ENCODE measurements at places on chromosomes 7 and 10.

- DNase-seq = no peak
Observed at GRCh38 chr10:47218803-47219202, 81.2 kb upstream of the GDF10 start.

GRCh38 chr10:80187060-80187459 is 18.3 kb downstream of the ANXA11 start:
- no peak for DNase-seq

GRCh38 chr7:112160771-112161150 is 45.4 kb downstream of the DOCK4 start:
- no peak for DNase-seq

GRCh38 chr10:17335065-17335464 is 107.0 kb downstream of the VIM start:
- peak; percentile 29 for DNase-seq

DNA sequence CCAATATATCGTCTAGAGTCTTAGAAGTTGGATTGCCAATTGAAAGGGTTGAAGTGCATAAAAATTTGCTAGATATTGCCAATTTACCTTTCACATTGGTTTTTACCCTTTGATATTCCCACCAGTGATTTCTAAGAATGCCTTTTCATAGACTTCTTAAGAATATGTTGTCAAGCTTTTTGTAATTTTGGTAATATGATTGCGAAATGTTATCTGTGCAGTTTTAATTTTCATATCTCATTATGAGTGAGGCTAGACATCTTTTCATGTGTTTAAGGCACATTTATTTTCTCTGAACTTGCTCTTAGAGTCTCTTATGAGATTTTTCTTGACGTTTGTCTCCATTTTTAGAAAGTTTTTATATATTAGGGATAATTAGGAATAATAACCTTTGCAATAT is 567.2 kb downstream of the CCSER2 start:
- no peak for DNase-seq

DNA sequence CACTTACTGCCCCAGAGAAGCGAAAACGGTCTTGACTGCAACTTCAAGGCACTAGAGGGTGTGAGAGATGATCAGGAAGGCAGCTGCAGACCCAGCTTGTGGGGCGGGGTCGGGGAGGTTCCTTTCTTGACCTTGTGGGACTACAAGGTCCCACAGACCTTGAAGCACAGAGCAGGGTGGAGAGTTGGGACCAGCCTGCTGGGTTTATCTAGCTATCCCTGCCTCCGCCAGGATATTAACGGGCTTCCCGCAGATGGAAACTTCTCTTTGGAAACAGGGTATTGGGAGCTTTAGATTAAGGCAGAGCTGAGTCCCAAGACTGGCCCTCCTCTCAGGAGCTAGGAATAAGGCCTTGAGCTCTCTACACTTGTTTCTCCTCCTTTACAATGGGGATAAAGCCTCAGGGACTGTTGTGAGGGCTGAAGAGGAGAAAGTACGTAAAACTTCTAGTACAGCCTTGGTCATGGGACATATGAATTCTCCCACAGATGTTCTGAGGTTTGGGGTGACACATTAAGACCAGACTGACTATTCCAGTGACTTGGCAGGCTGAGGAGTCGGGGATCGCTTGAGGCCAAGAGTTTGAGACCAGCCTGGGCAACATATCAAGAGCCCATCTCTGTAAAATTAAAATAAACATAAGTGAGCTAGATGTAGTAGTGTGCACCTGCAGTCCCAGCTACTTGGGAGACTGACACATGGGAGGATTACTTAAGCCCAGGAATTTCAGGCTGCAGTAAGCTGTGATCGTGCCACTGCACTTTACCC is 153.2 kb downstream of the CDH23 start:
- DNase-seq = no peak

DNA sequence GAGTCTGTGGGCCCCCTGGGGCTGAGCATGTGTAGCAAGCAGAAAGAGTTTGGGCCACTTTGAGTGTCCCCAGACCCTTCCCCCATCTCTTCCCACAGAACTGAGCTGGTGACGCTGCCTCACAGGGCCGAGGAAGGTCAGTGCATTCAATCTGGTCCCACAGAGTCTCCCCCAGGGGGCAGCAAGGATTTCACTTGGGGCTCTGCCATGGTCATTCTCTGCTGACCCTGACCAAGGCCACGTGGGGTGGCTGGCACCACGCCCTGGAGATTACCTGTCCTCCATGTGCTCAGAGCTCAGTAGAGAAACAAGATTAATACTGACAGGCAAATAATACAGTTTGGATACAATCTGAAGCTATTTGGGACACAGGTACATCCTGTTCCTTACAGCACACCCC is 30.2 kb downstream of the ADRA2A start:
- no peak for DNase-seq

GRCh38 chr10:117627561-117627960 is 85.0 kb downstream of the EMX2 start:
- DNase-seq = no peak

- DNase-seq = no peak
Observed at GRCh38 chr7:158470336-158470735, 117.3 kb downstream of the PTPRN2 start.

GRCh38 chr10:88150339-88150738 is 286.9 kb downstream of the PTEN start:
- DNase-seq = peak; percentile 92

DNA sequence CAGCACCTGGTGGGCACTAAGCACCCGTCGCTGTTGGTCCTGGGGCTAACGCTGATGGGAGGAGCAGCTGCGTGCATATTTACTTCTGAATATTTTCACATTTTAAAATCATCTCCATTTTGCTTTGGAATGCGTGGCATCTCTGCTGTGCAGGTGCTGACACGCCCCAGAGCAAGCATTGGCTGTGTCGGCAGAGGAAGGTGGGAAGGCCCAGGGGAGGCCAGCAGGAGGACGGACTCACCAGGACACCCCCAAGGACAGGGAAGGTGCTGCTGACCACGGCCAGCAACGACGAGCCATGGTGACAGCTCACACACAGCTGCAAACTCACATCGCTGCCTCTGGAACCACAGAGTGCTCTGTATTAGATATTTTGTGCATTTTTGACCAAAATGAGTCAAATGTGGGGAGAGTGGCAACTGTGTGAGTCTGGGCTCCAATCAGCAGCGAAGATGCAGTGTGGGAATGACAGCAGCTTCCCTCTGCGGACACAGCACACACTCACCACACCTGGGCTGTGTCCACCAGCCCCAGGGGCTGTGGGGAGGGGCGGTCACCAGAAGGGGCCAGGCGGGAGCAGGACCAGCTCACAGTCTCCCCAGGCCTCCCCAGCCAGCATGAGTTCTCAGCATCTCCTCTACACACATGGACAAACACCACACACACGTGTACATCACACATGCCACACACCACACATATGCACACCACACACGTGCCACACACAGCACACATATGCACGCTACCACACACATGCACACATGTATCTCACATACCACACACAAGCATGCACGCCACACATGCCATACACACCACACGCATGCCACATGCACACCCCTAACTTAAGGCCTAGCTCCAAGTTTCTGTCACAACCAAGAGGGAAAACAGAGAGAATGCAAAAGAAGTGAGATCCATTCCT is 58.2 kb downstream of the PTPRN2 start:
- no peak for DNase-seq

DNA sequence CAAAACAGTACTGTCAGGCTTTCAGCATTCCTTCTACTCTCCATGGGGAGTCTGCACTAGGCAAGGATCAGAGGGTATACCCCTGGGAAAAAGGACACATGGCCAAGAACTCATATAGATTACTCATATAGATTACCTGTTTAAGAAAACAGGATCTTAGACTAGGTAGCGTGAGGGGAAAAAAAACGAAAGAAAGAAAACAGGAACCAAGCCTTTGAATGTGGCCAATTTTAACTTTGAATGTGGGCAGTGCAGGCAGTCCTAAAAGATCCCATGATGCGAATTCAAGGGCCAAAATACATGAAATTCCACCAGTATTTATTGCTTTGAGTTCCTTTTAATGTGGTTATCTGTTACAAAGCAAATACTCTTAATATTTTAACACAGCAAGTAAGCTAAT is 108.6 kb upstream of the TAC1 start:
- no peak for DNase-seq

- no peak for DNase-seq
Observed at GRCh38 chr7:2468227-2468626, 8.0 kb downstream of the GRIFIN start.

GRCh38 chr10:114402871-114403540 is 1.3 kb downstream of the AFAP1L2 start:
- DNase-seq = no peak

DNA sequence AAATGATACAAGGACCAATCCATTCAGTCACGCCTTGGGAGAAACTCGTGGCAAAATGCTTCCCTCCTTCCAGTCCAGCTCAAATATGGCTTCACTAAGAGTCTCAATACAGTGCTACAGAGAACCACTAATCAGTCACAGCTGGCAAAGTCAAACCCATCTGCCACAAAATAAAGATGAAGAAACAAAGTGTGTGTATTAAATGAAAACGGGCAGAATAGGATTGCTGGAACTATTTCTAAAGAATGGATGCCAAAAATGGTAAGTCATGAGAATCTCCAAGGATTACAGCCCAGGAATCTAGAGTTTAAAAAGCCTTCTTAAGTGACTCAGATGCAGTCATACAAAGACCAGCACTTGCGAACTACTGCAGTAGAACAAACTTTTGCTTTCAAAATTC is 61.9 kb downstream of the CACUL1 start:
- DNase-seq = peak; percentile 57

GRCh38 chr7:108723381-108723814 is 153.7 kb downstream of the DNAJB9 start:
- DNase-seq = no peak

DNA sequence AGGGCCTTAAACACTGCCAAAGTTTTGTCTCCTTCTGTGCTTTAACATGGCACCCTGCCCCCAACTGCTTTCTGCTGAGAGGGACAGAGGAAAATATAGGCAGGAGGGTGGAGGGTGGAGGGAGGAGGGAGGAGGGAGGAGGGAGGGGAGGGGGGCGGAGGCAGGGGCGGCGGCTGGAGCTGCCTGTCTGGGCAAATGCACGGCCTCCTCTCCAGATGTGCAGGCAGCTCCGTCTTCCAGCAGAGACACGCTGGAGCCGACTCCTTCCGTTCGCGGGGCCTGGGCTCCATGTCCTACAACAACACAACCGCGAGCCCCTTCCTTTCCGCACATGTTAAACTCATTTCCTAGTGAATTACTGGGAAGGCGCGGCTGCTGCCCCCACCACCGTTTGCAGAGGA is 14.2 kb downstream of the EBF3 start:
- no peak for DNase-seq

GRCh38 chr10:26486990-26487850 is 49.1 kb downstream of the APBB1IP start:
- DNase-seq = peak; percentile 98

- DNase-seq = no peak
Observed at GRCh38 chr10:120996456-120997034, 145.4 kb downstream of the WDR11 start.

DNA sequence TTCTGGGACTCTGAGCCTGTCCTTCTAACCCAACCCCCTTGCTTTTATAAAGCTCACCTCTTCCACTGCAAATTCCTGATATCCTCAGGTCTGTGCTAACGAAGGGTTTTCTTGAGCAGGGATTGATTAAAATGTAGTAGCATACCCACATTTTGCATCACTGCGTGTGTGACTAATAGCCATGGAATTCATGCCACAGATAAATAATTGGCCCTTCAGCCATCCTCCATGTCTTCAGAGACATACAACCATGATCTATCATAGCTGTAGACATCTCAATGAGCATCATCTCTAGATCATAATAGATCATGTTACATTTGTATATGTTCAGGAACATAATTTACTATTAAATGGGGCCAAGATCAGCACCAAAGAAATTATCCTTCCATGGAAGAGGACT is 990.3 kb downstream of the KCNMA1 start:
- DNase-seq = peak; percentile 67

DNA sequence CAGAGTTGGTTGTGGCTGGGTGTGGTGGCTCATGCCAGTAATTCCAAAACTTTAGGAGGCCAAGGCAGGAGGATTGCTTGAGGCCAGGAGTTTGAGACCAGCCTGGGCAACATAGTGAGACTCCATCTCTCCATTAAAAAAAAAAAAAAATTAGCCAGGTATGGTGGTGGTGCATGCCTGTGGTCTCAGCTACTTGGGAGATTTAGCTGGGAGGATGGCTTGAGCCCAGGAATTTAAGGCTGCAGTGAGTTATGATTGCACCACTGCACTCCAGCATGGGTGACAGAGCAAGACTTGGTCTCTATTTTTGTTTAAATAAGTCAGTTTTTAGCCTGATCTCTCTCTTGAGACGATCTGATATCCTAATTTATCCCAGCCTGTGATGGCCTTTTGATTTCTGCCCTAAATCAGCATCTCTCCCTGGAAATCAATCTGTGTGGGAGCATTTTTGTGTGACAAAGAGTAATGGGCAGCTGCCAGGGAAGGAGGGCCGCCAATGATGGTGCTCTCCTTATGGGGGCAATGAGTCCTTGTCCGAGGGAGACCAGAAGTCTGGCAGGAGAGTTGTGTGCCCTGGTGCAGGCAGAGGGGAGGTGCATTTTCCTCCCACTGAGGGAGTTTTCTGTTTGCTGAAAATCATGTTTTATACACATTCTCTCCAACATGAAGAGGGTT is 111.0 kb downstream of the NRP1 start:
- DNase-seq = no peak

GRCh38 chr10:6771331-6771730 is 191.3 kb upstream of the PRKCQ start:
- DNase-seq = no peak

GRCh38 chr7:4484545-4484944 is 197.6 kb upstream of the FOXK1 start:
- no peak for DNase-seq

GRCh38 chr7:110209884-110210283 is 881.0 kb upstream of the LRRN3 start:
- no peak for DNase-seq

GRCh38 chr7:151851782-151852181 is 25.1 kb downstream of the PRKAG2 start:
- no peak for DNase-seq

- no peak for DNase-seq
Observed at GRCh38 chr7:117238472-117238871, 84.4 kb downstream of the WNT2 start.

DNA sequence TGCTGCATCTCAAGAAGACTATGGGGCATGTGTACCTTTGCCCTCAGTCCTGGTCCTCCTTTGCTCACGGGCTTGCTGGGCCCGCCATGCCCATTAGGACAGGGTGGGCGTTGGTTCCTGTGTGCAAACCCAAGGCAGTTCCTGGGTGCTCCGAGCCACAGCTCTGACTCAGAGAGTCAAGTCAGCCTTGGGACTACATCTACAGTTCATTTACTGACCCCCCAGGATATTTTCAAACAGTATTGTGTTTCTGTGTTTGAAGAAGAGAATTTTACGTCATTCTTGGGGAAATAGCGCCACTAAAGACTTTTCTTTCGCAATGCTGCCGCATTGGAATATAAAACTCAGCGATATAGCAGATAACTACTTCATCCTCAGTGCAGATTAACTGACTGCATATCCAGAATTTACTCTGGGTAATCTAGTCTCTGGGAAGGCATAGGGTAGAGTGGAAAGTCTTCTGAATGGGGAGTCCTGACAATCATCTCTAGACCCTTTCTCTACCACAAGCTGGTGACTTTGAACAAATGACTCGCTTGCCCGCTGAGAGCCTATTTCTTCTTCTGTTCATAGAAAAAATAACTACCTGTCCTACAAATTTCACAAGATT is 638.9 kb upstream of the FZD8 start:
- no peak for DNase-seq

Measured in RCC 7860 (cell line).